ENCODE measurements at places on chromosomes 13 and 19.

DNA sequence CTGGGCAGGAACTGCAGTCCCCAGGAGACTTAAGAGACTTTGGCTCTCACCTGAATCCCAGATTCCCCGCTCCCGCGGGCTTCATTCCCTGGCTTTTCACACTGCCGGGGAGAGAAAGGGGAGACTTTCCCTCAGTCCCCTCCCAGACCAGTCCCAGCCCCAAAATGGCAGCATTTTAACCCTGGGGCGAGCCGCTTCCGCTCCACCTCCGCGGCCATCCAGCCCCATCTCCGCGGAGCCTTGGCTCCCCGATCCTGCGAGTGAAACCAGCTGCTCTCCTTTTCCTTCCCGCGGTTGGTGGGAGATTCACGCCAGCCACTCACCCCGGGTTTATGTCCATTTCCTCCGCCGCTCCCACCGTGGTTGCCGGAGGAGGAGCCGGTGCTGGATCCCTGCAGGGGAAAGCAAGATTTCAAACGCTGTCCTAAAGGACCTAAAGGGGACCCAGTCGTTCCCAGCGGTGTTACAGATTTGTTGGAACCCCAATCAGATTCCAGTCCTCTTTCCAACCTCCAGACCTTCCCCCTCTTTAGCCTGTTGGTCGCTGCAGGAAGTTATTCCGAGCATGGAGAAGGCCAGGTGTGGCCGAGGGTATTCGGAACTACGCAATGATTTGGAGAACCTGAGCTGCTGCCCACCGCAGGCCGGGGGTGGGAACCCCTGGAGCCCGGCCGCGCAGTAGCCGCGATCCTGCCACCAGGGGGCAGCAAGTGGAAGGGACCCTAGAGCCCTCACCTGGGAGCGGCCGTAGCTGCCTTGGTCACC lies 3.4 kb downstream of the DMKN start:
- DNase-seq = peak; percentile 79

DNA sequence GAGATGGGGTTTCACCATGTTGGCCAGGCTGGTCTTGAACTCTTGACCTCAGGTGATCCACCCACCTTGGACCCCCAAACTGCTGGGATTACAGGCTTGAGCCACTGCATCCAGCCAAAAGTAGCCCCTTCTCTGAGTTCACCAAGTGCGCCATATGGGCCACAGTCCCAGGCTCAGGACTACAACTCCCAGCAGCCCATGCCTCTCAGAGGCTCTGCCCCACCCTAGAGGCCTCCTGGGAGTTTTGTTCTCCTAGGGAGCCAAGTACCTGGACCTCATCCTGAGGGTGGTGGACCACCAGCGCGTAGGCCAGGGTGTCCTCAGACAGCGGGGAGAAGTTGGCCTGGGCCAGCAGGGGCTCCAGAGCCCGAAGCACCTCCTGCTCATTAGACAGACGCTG lies 18.8 kb downstream of the TMEM143 start:
- DNase-seq = no peak

- no peak for DNase-seq
Measured at GRCh38 chr19:50723069-50723468, at the start of gene CLEC11A. CLEC11A (plus strand) TSS chr19:50723364; CDS start chr19:50723526, 162 bp downstream.

GRCh38 chr19:43780706-43781525 lies at the start of gene KCNN4:
KCNN4 (minus strand) TSS chr19:43780973; CDS start chr19:43780861, 112 bp downstream.
- peak; percentile 59 for DNase-seq

- DNase-seq = no peak
Measured at GRCh38 chr19:56942756-56943155, 102.2 kb upstream of the PEG3 start.

GRCh38 chr13:47455626-47456025 lies 545.4 kb downstream of the SUCLA2 start:
- no peak for DNase-seq

GRCh38 chr13:35927567-35928021 lies 203.6 kb downstream of the DCLK1 start:
- DNase-seq = no peak

DNA sequence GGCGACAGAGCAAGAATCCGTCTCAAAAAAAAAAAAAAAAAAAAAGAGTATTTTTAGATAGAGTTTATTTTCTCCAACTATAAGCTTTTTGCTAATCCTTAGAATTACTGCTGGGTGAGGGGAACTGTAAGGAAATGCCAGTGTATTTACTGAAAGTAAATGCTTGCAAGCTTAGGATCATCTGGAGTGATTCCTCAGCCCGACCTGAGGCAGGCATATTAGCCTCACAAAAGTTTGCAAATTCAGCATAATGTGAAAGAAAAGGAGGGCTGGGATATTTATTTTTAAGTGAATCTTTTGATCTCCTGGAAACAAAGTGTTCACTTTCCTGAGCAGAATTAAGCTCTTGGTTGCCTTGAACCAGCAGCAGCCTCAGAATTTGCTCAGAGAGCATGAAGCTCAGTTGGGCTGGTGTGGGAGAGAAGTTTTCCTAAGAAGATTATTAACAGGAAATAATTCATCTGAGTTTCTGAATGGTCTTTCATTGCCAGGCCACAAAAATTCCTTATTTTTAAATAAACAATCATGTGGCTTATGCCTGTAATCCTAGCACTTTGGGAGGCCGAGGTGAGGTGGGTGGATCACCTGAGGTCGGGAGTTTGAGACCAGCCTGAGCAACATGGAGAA lies 24.7 kb upstream of the SPATA13 start:
- DNase-seq = no peak

- no peak for DNase-seq
Measured at GRCh38 chr13:109983447-109983846, 197.1 kb upstream of the IRS2 start.

DNA sequence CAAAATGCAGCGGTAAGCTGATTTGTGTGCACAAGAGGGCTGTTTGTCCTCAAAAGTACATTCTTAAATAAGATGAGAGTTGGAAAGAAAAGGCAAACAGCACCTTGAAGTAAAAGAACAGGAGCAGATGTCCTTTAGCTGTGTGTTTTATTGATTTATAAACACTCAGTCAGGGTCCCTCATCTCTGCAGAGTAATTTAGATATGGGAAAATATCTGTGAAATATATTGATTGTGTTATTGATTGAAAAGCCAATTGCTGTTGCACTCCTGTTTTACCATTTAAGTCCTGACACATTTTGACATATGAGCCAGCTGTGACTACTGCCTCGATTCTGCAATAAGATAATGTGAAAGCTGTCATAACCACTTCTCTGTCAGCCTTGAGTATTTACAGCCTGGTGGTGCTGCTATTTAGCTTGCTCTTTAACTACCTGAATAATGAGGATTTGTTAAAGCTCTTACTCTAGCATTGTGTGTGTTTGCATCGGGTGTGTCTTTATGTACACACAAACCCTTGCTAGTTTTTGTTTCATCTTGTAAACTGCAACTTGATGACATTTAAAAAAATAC lies 550.1 kb downstream of the DACH1 start:
- DNase-seq = no peak

GRCh38 chr13:113666329-113666670 lies 719 bp upstream of the GRK1 start:
- DNase-seq = no peak

GRCh38 chr13:44574466-44574855 lies 1.7 kb downstream of the TSC22D1 start:
- DNase-seq = no peak

DNA sequence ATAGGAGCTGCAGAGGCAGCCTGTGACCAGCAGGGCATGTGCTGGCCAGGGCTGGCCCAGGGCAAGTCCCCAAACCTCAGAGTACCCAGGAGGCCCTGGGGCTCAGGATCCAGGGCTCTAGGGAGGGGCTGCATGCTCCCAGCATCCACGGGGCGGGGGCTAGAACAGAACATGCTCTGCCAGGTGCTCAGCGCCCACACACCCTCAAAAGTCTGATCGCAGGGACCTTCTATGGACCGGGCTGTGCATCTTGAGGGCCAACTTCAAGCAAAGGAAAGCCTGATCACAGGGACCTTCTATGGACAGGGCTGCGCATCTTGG lies 33.5 kb downstream of the ELL start:
- DNase-seq = no peak

GRCh38 chr19:1090731-1091543 lies 4.2 kb downstream of the POLR2E start:
- DNase-seq = peak; percentile 46

- no peak for DNase-seq
Measured at GRCh38 chr13:19157461-19157860, 24.2 kb downstream of the TUBA3C start.

DNA sequence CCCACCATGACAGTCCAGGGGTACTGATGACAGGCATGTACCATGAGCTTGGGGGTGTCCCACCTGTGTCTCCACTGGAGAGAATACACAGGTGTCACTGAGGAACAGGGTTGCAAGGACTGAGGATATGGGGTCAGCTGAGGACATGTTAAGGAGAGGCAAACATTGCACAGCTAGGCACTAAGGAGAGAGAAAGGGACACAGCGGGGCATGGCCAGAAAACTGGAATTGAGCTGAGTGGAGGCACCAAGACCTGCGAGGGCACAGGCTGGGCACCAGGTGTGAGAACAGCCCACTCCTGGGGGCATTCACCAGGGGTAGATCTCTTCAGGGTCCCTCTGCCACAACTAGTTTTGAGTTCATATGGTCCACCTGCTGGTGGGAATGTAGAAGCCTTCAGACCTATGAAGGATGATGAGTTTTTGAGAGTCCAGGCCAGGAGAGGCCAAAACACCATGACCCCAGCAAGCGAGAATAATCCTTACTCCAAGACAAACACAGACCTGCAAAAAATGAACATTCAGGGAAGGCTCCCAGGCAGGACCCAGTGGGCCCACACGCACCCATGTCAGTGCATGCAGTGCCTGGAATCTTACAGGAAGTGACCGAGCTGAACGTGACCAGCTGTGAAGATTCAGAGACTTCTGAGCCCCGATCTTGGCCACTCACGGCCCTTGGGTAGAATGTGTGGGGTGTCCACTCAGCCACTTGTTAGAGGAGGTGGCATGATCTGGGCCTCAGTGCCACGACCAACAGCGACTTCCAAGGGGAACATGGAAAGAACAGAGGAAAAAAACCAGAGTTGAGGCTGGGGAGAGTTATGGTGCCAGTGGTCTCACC lies 1.4 kb upstream of the ZNF584 start:
- DNase-seq = peak; percentile 22

DNA sequence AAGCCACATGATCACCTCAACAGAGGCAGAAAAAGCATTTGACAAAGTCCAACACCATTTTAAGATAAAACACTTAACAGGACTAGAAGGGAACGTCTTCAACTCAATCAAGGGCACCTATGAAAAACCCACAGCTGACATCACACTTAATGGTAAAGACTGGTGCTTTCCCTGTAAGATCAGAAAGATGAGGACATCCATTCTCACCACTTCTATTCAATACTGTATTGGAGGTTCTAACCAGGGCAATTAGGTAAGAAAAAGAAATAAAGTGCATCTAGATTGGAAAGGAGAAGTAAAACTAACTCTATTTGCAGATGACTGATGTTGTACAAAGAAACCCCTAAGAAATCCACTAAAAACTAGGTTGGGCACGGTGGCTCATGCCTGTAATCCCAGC lies 11.2 kb upstream of the AKAP8 start:
- no peak for DNase-seq

GRCh38 chr13:92591117-92591516 lies 635.5 kb upstream of the GPC6 start:
- DNase-seq = no peak

GRCh38 chr13:88022431-88023208 lies 351.4 kb downstream of the SLITRK5 start:
- no peak for DNase-seq

GRCh38 chr19:12843328-12843727 lies 5.0 kb downstream of the MAST1 start:
- no peak for DNase-seq

DNA sequence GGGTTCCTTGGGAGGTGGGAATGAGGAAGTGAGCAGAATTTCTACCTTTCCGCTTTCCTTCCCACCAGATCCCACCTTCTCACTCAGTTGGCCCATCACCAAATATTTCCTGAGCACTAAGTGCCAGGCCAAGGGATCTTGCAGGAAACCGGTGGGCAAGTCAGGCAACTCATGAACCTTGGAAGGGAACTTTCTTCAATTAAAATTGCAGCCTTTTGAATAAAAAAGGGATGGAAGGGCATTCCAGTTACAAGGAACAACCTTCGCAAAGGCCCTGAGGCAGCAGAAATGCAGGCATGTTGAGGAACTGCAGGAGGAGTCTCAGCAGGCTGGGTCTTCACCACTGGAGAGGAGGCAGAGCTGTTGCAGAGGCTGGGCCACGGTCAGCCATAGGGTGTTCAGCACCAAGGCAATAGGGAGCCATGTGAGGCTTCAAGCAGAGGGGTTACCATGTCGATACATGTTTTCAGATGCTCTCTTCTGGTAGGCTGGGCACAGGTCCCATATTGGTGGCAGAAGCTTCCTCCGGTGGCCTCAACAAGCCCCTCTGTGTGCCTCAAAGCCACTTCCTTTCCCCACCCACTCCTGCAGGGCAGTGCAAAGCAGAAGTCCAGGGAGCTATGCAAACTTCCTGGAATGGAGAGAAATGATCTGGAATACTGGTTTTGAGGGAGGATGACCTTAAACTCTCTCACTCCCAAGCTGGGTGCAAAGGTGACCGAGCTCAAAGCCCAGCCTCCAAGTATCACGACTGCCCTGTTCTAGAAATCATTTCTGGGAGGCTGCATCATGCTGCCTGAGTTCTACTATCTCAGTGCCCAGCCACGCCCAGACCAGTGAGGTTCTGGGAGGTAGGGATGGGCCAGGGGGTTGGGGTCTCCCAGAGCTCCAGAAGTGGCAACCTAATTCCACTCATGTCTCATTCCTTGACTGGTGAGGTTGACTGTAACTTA lies at the start of gene FUT6:
Gene FUT6 (minus strand): TSS at position 638 of the 953 bp plus-strand sequence. CDS start 7,135 bp downstream, outside the sequence.
- no peak for DNase-seq

GRCh38 chr19:14150770-14151661 lies 14.6 kb upstream of the ASF1B start:
- DNase-seq = no peak

DNA sequence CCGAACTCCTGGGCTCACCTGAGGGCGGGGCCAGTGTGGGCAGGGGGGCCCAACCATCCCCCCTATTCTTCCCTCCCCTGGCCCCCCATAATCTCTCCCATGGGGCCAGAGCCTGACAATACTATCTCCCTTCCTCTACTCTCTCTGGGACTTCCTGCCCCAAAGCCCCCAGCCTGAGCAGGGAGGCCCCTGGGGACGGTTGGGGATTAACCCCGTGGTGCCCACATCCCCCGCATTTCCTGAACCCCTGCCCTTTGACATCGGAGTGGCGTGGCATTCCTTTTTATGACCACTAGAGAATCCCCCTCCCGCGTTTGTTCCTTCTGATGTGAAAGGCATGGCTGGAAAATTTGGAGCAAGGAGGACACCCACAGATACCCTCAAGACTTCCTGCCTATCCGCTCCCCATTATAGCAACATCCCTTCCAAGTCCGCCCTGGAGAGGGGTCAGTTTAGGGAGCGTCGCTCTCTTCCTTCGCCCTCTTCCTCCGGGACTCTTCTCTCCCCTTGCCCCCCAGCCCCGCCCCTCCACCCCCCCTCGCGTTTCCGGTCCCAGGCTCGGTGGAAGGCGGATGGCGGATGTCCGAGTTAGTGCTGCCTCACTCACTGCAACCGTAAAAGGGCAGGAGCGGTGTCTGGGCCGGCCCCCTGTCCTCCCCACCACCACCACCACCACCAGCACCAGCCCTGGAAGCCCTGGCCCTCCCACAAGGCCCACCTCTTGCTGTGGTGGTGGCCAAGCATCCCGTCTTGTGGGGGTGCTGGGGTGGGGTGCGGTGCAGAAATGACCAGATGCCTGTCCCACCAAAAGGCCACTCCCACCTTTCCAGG lies 1.8 kb downstream of the VASP start:
- no peak for DNase-seq
